Activated T-cell treated with anti-CD3 and anti-CD28 coated beads for 4 hours (primary cell): ENCODE measurements at places on chromosomes 13 and 19.

DNA sequence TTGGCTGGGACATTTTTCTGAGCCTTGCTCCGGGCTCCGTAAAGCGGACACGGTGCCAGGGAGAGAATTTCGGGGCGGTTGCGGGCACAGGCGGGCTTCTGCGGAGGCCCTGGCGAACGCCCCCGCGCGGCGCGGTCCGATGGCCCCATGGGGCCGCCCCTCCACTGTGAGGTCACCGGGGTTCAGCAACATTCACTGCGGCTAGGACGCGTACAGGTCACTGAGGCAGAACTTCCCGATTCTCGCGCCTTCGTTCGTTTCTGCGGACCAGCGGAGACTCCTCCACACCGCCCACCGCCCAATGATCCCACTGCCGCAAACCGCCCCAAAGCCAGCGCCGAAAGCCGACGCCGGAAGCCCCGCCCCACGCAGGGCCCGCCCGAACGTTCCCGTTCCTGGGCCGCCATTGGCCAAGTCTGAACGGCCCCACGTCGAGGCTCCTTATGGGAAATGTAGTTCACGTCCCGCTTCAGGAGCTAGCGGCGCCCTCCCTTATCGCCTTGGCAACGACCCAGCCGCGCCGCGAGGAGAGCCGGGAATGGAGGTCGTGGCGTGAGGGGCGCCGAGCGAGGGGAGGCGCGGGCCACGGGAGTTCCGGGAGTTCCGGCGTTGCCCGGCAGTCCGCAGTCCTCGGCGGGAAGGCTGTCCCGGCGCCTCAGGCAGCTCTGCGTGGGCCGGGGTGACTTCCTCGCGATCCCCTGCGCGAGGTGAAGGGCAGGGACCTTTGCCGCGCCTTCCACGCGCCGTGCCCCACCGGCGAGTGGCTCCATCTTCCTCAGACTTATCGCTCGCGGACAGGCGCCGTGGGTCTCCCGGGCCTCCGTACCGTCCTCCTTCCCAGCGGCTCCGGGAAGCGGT lies at the start of gene ZNF584:
TSS of gene ZNF584 (plus strand) at position 498 of the 858 bp plus-strand sequence. CDS start 499 bp downstream, outside the sequence.
- peak; percentile 92 for DNase-seq

DNA sequence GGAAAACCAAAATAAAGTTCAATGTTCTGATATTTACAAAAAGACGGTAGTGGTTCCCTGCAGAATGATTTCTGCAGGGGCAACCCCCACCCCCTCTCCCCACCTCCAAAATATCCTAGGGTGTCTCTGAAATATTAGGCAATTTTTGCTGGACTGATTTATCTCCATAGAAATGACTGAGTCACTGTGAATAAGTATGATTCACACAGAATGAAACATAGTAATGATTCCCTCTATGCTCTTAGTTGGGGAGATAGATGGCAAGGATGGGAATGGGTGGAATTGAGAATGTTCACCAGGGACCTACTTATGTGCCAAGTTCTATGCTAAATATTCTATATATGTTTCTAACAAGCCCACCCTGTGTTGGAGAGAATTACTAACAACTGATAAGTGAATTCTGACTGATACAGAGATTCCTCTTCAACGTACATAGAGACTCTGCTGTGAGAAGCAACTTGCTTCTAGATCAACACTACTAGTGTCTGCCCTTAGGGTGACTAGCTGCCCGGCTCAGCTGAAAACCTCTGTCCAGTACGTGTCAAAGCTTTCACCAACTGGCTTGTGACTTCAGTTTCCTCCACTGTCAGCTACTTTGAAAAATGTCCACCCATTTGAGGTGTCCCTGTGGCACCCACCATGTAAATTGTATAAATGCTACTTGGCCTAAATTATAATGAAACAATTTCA lies 38.4 kb upstream of the RAP2A start:
- DNase-seq: no peak

DNA sequence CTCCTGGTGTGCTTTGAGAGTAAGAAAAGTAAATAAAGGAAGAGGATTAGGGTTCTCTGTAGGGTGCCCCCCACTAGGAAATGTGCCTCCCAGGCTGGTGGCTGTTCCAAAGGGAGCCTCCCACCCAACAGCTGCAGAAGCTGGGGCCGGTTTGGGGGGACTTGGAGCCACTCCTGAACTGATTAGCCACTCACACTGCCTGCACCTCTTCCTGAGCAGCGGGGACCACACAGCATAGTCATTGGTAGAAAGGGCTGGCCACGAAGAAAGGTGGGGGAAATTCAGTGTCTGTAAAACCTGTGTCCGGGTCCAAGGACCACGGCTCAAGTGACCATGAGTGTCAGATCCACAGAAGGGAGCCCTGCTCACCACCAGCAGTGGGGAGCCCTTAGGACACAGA lies 55.6 kb downstream of the SPACA7 start:
- no peak for DNase-seq

DNA sequence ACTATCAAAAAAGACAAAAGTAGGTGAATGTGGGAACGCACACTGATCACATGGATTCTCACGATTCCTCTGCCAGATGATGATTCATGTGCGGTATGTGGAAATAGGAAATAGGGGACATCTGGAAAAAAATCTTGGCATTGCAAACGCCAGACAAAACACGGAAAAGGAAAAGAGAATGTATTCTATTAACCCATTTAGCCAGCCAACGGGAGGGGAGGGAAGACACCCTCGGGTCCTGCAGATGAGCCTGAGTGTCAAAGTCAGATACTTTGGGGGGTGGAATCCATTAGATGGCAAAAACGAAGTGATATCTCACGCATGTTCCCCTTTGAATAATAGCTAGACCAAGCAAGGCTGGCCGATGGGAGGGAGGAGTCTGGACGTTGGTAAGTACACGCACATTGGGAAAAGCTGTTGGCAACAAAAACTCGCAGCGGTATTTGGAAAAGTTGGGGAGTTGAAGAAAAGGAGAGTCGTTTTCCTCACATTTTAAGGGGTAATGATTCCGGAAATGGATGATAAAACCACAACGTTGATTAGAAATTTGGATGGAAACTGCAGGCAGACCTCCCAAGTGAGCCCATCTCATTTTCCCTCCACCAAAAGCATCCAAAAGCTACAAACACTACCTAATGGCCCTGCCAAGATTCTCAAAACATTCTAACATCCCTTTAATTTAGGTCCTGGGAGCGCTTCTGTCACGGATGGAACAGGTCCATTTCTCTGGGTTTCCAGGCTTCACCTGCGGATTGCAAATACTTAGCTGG lies 73.6 kb downstream of the COL4A1 start:
- no peak for DNase-seq

DNA sequence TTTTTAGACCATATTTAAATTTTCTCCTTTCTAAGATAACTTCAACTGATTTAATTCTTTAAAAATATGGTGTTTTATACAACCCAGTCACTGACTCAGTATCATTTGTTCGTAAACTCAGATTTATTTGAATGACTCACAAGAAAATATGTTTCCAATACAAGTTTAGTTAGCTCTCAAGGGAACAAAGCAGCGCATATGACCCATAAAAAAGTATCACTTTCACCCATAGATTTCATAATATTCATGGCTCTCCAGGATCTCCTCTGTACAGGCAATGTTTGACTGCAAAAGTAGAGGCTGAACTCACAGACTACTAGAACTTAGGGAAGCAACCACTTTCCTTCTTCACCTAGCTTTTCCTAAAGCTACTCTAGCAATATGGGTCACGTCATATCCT lies 405.6 kb upstream of the PCDH9 start:
- no peak for DNase-seq

GRCh38 chr19:35153701-35154524 lies 622 bp upstream of the FXYD5 start:
- DNase-seq: peak; percentile 63

DNA sequence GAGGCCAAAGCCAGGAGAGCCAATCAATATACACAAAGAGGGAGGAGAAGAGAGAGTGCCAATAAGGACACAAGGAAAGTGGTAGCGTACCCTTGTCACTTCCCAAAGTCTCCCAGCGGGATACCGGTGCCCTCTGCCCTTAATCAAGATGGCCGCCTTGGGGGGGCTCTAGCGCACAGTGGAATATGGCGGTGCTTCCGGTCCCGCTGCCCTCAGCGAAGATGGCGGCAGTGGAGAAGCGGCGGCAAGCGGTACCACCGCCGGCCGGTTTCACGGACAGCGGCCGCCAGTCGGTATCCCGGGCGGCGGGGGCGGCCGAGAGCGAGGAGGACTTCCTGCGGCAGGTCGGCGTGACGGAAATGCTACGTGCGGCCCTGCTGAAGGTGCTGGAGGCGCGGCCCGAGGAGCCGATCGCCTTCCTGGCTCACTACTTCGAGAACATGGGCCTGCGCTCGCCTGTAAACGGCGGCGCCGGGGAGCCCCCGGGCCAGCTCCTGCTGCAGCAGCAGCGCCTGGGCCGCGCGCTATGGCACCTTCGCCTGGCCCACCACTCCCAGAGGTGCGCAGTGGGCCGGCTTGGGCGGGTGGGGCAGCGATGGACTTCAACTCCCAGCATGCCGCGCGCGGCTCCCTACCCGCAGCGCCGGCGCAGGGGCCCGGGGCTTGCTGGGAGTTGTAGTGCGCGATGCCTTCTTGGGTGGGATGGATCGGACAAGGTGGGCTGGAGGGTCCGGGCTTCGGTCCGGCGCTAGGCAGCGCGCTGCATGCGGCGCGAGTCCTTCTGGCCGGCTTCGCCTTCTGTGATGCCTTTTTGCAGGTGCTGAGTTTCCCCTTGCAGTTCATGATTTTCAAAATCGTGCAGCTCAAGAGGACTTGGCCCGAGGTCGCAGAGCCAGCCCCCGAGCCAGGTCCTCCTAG lies at the start of gene TPGS1:
TSS of gene TPGS1 (plus strand) at position 212 of the 918 bp plus-strand sequence. CDS start at position 222, 10 bp downstream.
- peak; percentile 60 for DNase-seq
